ENCODE measurements at places on chromosomes 3 and 15. TPM values are rescaled to one million over a fixed set of nuclear protein-coding genes. Genes with fewer than 3 reads are reported as not detected.

Gene KBTBD12
- total RNA-seq = 3.1 TPM

Gene SPATA12
- total RNA-seq = 0.10 TPM

Gene ATP13A4
- total RNA-seq = 22.4 TPM

Gene WDR93
- 0.20 TPM for total RNA-seq

Gene TXNRD3
- total RNA-seq = 13.6 TPM

Gene CCDC50
- total RNA-seq = 42.9 TPM
